Heart left ventricle (tissue), 16 donors: ENCODE measurements at places on chromosomes 16 and 17. TPM values are rescaled to one million over a fixed set of nuclear protein-coding genes. Genes with fewer than 3 reads are reported as not detected.

DNA sequence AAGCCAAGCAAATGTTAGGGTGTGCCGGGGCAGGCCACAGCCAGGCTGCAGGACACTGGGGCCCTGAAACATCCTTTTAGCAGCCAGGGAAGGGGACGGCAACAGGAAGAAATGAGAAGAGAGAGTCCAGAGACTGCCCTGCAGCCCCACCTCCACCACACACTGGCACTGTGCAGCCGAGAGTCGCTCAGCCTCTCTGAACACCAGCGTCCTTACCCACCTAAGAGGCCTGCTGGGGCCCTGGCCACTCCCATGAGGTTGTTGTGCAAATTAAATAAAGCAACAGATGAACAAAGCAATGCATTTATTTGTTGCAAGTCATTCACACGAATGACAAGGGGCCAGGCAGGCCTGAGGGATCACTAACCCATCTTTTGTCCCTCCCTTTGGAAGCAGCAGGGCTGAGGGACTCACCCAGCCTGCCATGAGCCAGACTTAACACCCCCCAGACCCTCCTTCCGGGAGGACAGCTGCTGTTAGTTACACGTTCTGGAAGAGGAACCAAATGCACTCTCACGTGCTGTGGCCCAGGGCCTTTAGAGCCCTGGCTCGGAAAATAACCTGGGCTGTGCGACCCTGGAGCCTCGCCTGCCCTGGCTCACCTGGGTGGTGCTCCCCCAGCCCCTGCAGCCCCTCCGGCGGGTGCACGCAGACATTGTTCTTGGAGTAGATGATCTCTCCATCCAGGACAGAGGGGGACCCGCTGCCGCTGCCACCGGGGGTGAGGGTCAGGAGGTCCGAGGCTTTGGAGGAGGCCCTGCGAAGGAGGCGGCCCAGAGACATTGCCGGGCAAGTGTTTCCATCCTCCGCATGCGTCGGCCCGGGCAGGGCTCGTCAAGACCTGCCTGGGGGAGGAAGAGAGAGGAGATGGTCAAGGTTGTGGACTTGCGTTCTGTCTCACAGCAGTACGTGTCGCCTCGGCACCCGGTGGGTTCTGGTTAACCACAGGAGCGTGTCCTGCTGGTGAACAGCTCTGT lies 22.6 kb downstream of the TBC1D16 start:
- H3K27me3 ChIP-seq = no peaks in the 10 kb centered on the region
- H3K36me3 ChIP-seq = peaks cover 24% of the 10 kb centered on the region
- no peak overlapping the region for H3K4me3 ChIP-seq
- H3K4me1 ChIP-seq = peaks cover 4% of the 10 kb centered on the region
- peak; percentile 9 for DNase-seq

Gene CASKIN2
- total RNA-seq = 32.7 TPM

DNA sequence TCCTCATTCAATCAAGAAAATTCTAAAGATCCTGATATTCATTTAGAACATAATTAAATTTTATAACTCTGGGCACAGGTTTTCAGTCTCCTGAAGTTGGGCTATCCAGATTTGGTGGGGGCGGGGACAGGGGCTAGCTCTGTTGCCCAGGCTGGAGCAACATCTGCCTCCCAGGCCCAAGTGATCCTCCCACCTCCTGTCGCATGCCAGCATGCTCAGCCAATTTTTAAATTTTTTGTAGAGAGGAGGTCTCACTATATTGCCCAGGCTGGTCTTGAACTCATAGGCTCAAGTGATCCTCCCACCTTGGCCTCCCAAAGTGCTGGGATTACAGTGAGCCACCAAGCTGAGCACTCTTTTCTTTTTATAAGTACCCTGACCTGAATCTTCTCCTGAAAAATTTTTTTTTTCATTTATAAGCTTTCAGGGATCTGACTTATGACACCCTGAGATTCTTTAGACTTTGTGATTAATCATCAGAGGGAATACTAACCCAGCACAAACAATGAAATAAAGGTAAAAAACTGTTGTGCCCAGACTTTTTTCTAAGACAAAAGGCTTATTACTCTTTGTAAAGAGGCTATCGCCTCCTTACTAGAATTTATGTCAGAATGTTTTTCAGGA lies 62.6 kb downstream of the TUBD1 start:
- peak overlapping the region; percentile 66 for H3K27ac ChIP-seq
- H3K4me3 ChIP-seq = no peak overlapping the region
- H3K27me3 ChIP-seq = no peaks in the 10 kb centered on the region
- no peaks in the 10 kb centered on the region for H3K36me3 ChIP-seq
- DNase-seq = no peak
- peaks cover 12% of the 10 kb centered on the region for H3K4me1 ChIP-seq

Gene CD300LF
- 0.73 TPM for total RNA-seq

Gene EVI2B
- total RNA-seq = 15.8 TPM

GRCh38 chr16:73483934-73484711 lies 436.2 kb upstream of the ZFHX3 start:
- no peak for DNase-seq
- no peaks in the 10 kb centered on the region for H3K36me3 ChIP-seq
- H3K27ac ChIP-seq = no peak overlapping the region
- no peak overlapping the region for H3K4me3 ChIP-seq
- no peaks in the 10 kb centered on the region for H3K4me1 ChIP-seq
- no peaks in the 10 kb centered on the region for H3K27me3 ChIP-seq
